ENCODE measurements at places on chromosomes 4 and X. TPM values are rescaled to one million over a fixed set of nuclear protein-coding genes. Genes with fewer than 3 reads are reported as not detected.

PRDM8 gene
- 29.4 TPM for total RNA-seq

RASSF6 gene
- total RNA-seq = not detected

SPANXN4 gene
- not detected for total RNA-seq

PNMA6A gene
- total RNA-seq = 0.74 TPM

DMRTC1 gene
- not detected for total RNA-seq

FHIP1A gene
- total RNA-seq = not detected

HGFAC gene
- not detected for total RNA-seq

All from T-helper 1 cell treated with Interleukin-12 subunit alpha and Interleukin-12 subunit beta and Interleukin-4 antibody, amounts not matched to agents 30 ng/mL and 1 ng/mL, for 36 hours (primary cell).